ENCODE measurements at places on chromosomes 4 and X.

DNA sequence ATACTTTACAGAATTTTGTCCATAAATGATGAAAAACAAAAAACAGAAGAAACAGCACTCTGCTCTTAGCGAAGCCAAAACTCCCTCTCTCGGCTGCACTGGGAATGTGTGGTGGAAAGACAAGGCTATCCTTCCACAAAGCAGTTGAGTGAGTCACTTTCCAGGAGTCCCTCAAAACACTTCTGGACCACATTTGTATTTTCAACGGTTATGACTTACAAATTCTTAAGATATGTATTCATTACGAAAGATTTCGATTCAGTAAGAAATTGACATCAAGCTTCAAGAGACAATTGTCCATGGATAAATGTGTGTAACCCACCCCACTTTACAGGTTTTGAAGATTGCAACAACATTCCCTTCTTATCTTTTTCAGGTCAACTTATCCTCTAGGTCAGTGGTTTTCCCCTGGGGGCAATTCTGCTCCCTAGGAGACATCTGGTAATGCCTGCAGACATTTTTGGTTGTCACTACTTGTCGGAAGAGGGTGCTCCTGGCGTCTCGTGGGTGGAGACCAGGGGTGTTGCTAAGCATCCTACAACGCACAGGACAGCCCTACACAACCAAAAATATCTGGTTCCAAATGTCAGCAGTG lies 66.7 kb upstream of the MTNR1A start:
- peak; percentile 92 for DNase-seq

DNA sequence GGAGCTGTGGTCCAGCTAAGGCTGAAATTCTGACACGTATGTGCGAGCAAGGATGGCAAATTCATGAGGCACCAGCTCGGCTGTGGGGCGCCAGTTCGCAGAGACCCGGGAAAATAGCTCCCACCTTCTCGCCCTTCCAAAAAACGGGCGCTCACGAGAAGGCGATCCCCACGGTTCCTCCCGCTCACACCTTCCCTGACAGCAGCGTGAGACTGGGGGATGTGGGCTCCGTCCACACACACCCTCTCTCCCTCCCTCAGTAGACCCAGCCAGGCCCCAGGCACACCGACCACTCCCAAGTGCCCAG lies 584 bp downstream of the GPC3 start:
- DNase-seq: no peak

- DNase-seq: peak; percentile 50
Measured at GRCh38 chr4:153266988-153267387, 62.7 kb downstream of the TRIM2 start.

DNA sequence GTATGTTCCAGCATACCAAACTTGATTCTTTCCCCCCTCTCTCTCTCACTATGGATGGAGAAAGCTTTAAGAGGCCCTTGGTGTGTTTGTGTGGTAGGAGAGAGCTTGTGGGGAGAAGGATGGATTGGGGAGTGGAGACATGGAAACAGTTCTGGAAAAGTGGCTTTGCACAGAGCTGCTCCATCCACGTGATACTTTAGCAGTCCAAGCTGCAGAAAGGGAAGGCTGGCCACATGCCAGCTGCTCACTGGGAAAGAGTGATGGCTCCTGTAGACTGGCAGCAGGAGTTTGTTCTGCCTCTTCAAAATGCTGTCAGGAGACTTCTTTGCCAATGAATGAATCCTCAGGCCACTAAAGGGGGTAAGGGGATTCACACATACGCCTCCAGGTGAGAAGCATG lies 21.7 kb upstream of the SEC24B start:
- no peak for DNase-seq

DNA sequence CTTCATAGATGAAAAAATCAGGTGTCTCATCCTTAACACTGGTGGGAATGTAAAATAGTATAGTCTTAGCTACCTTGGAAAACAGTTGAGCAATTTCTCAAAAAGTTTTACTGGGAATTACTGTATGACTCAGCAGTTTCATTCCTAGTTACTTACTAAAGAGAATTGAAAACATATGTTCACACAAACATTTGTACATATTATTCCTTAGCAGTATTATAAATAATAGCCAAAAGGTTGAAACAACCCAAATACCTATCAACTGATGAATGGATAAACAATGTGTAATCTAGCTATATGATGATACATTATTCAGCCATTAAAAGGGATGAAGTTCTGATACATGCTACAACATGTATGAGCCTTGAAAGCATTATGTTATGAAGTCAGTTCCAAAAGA lies 41.7 kb downstream of the RBM46 start:
- DNase-seq: peak; percentile 93

- peak; percentile 74 for DNase-seq
Measured at GRCh38 chr4:120709991-120710390, 212.5 kb downstream of the PRDM5 start.

DNA sequence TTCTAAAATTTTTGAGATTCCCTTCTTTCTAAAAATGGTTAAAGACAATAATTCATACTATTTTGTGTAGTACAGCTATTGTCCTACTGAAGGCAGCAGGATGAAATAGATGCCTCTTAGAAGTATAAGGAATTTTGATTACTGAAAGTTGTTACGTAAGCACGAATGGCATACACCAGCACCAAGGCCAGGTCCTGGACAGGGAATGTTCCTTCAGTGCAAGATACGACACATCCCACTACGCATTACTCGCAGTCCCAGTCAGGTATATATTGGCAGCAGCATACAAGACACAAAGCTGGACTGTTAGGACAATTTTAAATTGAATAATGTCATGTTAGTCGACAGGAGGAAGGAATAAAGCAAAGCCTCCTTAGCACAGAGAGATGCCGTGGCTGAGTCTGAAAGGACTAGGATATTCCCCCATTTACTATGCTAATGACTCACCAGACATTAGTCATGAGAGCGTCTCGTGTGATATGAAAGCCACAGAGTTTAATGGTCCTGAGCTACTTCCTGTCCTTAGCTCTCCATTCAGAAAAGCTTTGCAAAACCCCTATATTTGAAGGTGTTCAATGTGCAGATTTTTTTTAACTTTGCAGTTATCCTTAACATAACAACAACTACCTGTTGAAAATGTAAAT lies 504.3 kb downstream of the FAM133A start:
- DNase-seq: no peak

DNA sequence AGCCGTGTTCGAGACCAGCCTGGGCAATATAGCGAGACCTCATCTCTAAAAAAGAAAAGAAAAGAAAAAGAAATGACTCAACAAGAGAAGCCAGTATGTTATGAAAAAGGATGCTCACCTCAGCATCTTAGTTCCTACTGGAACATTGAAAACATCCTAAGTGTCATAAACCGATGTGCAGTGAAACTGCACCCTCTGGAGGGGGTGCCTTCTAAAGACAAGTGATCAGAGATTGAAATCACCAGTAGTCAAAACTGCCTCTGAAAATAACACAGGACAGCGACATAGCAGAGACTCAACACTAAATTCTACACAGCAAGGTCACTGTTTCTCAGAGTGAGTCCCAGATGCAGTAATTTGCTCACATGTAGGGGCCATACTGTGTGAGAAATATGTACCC lies 28.0 kb upstream of the ATP6AP2 start:
- peak; percentile 20 for DNase-seq

DNA sequence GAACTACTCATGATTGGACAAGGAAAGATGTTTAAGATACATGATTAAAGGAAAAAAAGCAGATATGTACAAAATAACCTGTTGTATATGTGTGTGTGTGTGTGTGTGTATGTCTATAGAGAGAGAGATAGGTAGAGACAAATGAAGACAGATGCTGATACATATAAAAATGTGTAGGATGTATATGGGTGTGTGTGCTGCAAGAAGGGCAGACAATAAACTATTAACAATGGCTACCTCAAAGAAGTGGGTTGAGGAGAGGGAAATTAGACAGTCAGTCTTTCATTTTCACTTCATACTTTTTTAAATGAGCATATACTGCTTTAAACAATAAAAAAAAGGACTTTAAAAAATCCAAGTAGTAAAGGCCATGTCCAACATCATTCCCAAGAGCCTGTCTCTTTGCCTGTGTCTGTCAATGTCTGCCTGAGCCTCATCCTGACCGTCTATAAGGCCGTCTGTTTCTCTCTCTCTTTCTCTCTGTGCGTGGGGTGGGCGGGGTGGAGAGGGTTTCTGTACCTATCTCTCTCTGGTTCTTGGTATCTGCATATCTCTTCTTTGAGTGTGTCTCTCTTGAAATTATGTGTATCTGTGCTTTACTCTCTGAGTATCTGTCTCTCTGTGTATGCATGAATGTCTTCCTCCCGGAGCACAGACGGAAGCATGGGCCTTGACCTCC lies 62.8 kb downstream of the LRBA start:
- no peak for DNase-seq

DNA sequence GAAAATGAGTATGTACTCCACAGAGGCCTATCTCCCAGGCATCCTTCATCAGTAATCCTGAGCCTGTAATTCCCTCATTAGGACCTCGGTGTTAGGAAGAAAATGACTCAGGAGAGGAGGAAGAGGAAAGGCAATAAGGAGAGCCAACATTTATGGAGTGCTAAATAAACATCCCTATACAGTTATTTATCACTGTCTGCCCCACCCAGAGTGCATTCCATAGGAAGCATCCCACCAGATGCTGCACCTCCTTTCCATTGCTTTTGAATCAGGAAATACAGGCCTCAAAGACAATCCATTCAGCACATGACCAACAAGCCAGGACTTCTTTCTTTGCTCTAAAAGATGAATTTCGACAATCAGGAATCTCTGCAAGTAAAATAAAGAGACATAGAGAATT lies 47.6 kb downstream of the USP38 start:
- no peak for DNase-seq

DNA sequence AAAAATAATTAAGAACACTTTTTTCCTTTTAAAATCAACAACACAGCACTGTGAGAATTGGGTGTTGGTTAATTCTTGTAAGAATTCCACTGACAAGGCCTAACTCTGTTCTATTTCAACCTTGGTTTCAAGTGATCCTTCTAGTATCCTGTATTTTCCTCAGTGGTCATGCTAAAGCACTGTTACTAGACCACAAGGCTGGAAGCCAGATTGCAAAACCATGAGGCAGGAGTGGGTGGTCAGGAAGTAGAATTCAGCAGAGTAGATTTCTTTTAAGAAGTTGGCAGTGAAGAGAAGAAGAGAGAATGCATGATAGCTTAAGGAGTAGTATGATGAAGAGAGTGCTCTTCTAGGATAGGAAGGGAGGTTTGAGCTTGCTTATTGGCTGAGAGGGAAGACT lies 71.6 kb upstream of the LEF1 start:
- DNase-seq: peak; percentile 24

DNA sequence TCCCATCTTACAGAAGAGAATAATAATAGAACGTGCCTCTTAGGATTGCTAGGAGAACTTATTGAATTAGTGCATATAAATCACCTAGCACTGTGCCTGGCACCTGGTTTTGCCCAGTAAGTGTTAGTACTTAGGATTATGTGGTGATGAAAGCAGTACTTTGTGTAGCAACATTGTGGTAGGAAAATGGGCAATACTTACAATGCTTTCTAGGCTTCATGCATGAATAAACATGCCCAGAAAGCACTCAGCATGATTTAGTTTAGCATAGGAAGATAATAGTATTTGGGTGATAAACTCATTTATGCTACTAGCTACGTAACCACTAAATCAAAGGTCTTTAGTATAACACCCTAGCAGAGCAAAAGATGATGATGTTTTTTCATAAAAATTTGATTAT lies 105.6 kb downstream of the NEUROG2 start:
- no peak for DNase-seq

DNA sequence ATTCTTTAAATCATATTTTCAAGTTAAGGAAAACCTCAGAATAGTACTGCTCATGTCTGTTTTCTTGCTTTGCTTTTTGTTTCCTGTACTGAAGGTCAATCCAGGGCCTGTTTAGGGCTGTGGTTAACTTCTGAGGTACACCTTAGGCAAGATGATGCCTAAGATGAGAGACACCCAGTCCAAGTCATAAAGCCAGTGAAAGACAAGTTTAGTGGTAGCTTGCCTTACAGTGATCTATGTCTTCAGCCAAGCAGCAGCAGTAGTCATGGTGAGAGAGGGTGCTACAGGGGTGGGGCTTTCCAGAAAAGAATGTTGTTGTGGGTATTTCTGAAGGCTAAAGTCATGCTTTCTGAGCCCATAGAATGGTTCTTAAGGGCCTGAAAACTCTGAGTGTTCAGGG lies 173.7 kb downstream of the VSIG4 start:
- DNase-seq: no peak

- no peak for DNase-seq
Measured at GRCh38 chr4:3836756-3837601, 70.8 kb downstream of the ADRA2C start.

DNA sequence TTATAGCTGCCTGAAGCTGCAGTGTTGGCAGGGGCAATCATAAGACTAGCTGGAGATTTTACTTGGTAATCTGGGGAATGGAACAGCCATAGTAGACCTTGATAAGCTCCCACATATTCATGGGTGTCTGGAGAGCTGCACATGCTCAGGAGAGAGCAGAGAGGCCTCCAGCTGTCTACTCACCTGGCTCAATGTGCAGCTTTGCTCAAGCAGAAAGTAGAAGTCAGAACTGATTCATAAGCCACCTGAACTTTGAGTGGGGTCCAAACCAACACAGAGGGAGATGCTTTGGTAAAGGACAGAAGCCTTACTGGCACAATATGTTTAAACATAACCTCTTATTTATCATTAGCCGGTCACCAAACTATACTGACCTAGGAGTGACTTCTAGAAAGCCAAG lies 54.4 kb downstream of the KDM6A start:
- DNase-seq: no peak

DNA sequence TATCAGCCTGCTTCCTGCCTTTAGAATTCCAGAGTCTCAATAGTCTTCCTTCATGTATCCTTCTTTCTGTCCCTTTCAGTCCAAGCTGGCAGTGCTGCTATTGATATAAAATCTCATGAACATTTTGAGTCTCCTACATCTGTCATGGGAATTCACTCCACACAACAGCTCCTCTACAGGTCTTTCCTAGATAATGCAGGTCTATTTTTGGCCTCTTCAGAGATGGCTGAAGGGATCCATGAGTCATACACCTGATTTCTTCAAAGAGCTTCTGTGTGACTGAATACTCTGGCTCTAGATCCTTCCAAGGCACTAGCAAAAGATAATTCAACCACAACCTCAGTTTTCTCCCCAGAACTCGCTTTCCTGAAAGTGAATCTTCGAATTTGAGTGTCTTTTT lies 115.4 kb downstream of the STPG2 start:
- DNase-seq: peak; percentile 0

DNA sequence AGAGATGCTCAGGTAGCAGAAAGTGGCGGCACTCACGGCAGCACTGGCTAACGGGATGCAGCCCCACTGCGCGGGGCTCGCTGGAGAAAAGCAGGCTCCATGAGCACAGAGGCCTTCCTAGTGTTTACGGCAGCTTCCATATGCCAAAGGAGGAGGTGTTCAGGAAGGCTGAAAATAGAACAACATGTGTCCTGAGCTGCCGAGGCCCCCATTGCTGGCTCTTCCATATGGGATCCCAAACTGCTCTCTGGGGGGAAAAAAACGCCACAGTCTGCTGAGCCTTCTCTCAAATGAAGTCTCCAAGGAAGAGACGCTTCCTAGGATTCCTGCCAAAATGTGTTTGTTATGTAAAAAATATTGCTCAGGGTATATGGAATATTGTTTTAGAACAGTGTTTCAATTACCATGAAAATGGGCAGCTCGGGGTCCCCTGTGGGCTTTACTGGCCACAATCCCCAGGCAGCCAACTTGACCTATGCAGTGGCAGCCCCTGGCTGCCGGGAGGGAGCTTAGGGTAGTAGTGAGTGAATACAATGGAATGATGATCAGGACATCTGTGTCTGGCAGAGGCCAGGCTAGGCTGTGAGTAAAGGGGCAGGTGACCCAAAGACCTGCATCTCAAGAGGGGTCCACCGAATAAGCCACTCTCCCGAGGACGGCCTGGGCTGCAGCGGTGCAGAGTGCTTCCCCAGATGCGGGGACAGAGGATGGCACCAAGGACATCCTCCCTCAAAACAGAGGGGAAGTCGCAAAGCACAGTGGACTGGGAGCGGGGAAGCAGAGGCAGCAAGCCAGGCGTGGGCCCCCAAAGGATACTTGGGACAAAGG lies 170.1 kb downstream of the AFAP1 start:
- no peak for DNase-seq

Measured in adipocyte (in vitro differentiated cells).